ENCODE measurements at places on chromosomes 13 and 19. TPM values are rescaled to one million over a fixed set of nuclear protein-coding genes. Genes with fewer than 3 reads are reported as not detected.

Gene COMP
- polyA plus RNA-seq: not detected

DNA sequence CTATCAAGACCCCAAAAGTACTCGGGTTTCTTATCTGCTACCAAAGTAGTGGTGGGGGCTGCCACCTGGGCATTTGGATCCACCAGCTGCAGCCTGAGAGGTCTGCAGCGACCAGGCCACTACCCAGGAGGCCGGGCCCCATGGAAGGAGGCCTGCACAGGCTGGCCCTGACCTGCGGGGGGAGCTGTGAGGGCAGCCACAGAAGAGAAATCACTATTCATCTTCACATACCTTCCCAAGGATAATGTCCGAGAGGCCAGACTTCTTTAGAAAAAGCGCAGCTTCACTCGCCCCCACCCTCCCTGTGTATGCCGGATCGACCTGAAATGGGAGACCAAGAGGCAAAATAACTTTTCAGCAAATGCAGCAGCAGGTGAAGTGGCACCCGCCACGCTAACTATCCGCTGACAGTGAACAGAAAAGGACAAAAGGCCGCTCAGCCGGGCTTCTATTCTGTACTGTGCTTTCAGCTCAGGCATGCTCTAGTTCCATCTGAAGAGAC, 30.1 kb downstream of the EPS15L1 start:
- DNase-seq: no peak

- DNase-seq: no peak
Observed at GRCh38 chr13:103283451-103283820, 217.2 kb upstream of the SLC10A2 start.

- no peak for DNase-seq
Observed at GRCh38 chr19:50669302-50670101, 20.3 kb downstream of the C19orf81 start.

Gene LYPD3
- polyA plus RNA-seq: 1.6 TPM
